Left lung (tissue), 14 donors: ENCODE measurements at places on chromosomes 3 and 15. TPM values are rescaled to one million over a fixed set of nuclear protein-coding genes. Genes with fewer than 3 reads are reported as not detected.

Gene DPPA2
- polyA plus RNA-seq, result 0.15 TPM

DNA sequence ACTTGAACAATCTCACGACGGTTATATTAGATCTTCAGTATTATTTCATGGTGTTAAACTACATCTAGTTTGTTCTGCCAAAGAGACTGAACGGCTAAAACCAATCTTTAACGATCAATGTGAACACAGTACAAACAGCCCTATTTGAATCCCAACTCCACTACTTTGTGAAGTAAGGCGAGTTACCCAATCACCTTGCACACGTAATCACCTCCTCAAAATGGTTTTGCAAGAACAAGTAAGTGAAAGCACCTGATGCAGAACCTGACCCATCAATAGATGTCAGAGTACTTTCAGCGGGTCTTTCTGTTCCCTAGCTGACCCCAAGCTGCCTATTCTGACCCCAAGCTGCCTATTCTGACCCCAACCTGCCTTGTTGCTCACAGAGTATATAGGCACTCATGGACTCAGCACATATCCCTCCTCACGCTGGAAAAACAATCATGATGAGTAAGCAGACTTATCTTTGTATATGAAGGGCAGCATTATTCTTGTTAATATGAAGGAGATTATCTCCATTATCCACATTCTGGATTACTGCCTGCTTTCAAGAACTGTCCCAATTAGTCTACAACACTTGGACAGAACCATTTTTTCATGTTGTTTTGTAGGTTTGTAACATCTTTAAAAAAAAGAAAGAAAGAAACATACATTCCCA, 3.7 kb downstream of the KPNA1 start:
- no peak for DNase-seq

DNA sequence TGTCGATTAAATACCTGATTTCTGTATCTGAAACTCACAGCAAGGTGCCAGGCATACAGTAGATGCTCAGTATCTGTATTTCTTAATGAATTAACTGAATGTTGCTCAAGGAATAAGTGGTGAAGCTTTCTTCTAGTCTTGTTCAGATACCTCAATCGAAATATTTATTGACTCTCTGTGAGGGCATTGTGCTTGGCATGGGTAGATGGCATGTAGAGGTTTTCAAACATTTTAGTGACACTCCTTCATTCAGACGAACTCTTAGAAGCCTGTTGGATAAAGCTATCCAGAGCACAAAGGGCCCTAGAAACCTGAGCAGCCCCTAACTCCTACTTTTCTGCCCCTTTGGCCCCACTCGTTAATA, 369 bp upstream of the SNX1 start:
- no peak for DNase-seq

DNA sequence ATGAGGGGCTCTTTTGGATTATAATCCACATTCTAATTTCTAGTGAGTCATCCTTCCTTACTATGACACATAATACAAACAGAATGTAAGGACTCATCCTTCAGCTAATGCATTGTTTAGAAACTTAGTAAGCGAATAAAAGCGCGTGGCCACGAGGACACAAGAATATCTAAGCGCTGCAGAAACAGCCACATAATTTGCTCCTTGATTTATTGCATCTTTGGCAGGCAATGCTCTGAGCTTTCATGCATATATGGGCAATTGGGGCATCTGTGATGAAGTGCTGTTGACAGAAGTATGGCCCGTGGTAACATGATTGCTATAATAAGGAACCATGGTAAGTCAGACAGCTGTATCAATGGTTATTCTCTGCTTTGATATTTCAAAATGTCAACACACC, 191.3 kb upstream of the ZNF385D start:
- DNase-seq, result no peak

DNA sequence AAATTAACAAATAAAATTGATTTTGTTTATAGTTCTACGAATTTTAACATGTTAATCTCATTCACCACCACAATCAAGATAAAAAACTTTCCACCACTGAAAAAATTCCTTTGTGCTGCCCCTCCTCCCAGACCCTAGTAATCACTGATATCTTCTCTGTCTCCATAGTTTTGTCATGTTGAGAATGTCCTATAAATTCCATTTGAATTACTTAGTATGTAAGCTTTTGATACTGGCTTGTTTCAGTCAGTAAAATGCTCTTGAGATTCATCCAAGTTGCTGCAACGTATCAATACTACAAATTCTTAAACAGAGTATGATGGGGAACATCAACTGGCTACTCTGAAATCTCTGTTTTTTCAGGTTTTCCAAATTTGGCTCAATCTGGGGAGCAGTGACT, 129.6 kb downstream of the CTNNB1 start:
- no peak for DNase-seq

- DNase-seq, result no peak
Observed at GRCh38 chr3:137121704-137122314, 164.0 kb downstream of the IL20RB start.

- peak; percentile 6 for DNase-seq
Observed at GRCh38 chr3:27591312-27592210, 107.4 kb upstream of the SLC4A7 start.

Gene CPN2
- polyA plus RNA-seq, result not detected

Gene CORO2B
- polyA plus RNA-seq, result 19.7 TPM

- DNase-seq, result no peak
Observed at GRCh38 chr3:180888992-180889560, 23.4 kb upstream of the FXR1 start.

GRCh38 chr3:107629566-107629965, 106.8 kb downstream of the BBX start:
- DNase-seq, result no peak

Gene ERICH6
- polyA plus RNA-seq, result 1.2 TPM

DNA sequence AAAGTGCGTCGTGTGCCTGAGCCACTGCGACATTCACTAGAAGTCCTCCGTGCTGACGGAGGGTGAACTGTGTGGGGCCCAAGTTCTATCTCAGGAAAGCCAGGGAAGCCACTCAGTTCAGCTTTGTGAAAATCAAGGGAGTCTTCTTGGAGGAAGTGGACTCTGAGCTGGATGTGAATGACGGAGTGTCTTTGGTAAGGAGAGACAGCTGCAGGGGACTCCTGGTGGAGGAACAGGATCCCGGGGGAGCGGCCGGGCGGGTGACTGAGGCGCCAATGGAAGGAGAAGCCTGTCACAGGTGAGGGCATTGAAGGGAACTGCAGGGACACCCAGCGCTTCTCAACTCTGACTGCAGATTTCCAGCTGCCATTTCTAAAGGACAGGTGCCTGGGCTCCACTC, 75.6 kb downstream of the APBA2 start:
- no peak for DNase-seq

DNA sequence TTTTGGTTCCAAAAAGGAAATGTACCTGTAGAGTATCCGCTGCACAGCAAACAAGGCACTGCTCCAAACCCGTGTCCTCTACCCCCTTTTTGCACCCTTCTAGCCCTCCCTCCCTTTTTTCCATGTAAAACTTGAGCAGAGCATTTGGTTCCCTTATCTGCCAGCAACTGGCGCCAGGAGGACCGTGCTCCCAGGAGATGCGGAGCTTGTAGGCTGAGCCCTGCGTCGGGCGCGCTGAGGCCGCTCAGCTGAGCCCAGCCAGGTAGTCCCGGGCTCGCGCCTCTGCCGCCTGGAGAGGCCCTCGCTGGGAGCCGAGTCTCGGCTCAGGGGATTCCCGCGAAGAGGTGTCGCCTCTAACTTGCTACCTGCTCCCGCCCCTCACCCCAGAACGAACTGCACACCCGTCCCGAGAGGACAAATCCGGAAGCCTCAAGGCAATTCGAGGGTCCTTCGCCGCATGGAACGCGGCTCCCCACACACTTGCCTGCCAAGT, 575 bp downstream of the TRPM7 start:
- peak; percentile 90 for DNase-seq

Gene NR1D2
- 38.5 TPM for polyA plus RNA-seq

Gene MAGI1
- polyA plus RNA-seq, result 28.4 TPM

DNA sequence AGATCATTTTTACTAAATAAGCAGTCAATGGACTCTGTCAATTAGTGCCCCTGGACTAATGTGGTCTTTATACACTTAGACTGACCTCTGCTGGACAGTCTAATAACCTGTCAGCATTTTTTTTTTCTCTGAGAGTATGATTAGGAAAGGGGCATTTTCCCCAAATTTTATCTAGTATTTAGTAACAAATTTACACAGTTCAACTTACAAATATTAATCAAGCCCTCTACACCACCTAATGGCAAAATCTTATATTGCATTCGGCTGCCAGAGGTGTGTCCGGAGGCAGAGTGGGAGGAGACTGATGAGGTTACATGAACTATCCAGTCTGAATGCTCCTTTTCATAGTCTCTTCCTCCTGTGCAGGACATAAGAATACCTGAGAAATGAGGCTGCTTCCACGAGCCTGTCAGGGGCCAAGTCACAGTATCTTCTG, 36.0 kb upstream of the COLQ start:
- DNase-seq, result peak; percentile 57

DNA sequence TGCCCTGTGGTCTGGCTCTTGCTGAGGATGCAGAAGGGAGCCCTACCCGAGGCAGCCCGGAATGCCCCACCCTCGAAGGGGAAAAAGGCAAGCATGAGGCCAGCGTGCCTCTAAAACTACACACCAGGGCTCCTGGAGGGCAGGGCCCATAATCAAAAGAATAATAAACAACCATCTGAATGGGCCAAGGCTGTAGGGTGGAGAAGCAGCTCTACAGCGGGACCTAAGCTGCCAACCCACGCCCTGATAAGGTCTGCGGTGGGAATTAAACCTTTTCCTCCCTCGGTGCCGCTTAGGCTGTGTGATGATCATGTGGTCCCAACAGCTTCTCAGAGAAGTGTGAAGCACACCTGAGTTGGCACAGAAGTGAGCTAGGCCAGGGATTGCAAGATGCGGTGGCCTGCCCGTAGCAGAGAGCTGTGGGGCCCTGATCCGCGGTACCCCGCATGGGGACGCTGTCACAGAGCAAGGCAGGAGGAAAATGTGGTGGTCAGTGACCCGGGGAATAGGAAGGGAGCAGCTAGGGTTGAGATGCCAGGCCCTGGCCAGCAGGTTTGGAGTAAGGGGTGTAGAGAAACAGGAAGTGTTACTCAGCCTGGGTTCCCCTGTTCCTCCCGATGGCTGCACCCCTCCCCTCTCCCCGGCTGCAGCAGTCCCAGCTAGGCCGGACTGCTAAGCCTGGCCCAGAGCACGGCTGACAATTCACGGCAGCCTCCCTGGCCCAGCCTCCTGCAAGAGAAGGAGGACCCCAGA, 1.1 kb upstream of the C15orf62 start:
- DNase-seq, result no peak

DNA sequence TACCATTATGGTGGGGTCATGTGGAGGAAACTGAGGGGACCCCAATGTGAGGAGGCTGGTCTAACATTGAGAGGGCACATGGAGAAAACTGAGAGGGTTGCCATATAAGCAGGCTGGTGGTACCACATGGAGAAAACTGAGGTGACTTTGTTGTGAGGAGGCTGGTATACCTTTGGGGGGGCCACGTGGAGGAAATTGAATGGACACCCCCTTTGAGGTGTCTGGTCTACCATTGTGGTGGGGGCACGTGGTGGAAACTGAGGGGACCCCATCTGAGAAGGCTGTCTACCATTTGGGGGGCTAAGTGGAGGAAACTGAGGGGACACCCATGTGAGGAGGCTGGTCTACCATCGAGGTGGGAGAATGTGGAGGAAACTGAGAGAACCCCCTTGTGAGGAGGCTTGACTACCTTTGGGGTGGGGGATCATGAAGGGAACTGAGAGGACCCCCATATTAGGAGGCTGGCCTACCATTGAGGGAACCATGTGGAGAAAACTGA, 163.8 kb downstream of the FBLN2 start:
- no peak for DNase-seq

DNA sequence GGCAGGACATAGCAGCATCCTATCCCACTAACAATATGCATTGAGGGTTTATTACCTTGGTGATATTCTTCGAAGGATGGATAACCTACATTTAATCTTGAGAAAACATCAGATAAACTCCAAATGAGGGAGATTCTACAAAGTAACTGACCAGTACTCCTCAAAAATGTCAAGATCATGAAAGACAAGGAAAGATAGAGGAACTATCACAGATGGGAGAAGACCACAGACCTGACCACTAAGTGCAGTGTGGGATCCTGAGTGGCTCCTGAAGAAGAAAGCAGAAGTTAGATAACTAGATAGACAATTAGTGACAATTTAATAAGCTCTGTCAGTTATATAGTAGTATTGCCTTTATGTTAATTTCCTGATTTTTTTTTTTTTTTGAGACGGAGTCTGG, 17.7 kb upstream of the CGNL1 start:
- DNase-seq, result no peak

DNA sequence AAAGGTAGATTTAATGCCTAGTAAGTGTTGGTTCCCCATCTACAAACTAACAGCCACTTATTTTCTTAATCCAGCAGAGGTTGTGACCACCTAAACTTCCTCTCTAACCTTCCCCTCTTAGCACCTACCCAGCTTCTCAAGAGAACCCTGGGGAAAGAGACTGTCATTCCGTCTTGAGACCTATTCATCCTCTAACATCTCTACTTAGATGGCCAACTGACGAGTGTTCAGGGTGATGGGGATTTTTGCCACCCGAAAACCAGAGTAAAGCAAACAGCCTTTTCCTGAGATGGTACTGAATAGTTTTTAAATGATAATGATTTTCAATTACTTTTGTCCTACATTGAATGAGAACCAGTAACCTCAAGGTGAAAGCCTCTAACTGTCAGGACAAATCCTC, 9.3 kb upstream of the GBE1 start:
- DNase-seq, result no peak

DNA sequence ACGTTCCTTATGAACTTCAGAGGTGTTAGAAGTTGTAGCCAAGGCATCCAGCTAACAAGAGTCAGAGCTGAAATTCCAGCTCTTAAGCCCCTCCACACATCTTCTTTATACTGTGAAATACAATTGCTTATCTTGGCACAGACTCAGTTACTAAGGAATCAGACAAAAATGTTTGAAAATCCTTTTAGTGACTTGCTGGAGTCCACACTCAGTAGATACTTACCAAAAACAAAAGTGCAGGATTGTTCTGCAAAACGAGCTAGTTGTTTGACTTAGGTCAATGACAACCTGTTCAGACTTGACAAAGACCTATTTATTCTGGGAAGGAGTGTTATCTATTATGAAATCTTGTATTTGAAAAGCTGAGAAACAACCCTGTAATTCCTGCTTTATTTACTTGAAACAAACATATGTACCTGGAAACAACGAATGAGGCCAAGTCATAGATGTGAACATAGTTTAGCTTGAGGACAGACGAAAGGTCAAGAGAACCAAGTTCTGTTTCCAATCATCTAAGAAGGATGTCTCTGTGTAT, 38.5 kb downstream of the B3GNT5 start:
- DNase-seq, result no peak

Gene NOX5
- polyA plus RNA-seq, result 0.63 TPM

DNA sequence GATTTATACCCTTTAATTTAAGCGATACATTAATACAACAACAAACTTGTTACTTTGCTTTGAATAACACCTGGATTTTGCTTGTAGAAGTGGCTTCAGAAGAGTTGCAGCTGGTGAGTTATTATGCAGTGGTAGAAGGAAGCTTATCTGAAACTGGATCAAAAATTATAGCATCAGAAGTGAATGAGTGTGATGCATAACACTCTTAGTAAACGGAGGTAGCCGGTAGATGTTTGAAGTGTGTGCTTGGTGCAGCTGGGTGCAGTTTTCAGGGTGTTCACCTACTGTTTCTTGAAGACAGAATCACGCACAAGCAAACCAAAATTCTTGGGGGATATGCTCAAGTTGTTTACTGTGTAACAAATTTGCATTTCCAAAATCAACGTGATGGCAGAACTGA, 103.1 kb downstream of the MITF start:
- no peak for DNase-seq
